ENCODE measurements at places on chromosomes 16 and 17.

DNA sequence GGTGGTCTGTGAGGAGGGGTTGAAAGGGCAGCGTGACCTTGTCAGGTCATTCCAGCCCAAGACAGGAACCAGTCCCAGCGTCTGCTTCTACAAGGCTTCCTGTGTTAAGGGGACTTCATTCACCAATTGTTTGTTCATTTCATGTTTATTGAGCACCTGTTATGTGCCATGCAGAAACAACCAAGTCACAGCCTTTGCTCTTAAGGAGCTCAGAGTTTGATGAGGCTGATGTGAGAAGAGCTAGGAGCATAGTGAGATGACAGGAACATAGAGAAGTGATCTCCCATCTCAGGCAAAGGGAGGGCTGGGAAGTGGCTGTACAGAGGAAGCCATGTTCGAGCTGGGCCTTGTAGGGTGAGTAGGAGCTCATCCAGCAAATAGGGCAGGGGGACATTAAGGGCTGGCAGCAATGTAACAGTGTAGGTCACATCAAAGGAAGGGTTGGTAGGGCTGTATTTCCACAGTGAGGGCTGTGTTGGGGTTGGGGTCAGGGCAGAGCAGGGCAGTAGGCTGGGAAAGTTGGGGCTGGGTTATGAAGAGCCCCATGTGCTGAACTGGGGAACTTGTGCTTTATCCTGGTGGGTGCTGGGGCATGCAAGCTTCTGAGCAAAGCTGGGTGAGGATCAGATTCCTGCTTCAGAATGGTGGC lies 79.8 kb downstream of the ARHGAP23 start:
- no peak for DNase-seq

- no peak for DNase-seq
Observed at GRCh38 chr17:7186241-7186640, 7.1 kb upstream of the ASGR1 start.

DNA sequence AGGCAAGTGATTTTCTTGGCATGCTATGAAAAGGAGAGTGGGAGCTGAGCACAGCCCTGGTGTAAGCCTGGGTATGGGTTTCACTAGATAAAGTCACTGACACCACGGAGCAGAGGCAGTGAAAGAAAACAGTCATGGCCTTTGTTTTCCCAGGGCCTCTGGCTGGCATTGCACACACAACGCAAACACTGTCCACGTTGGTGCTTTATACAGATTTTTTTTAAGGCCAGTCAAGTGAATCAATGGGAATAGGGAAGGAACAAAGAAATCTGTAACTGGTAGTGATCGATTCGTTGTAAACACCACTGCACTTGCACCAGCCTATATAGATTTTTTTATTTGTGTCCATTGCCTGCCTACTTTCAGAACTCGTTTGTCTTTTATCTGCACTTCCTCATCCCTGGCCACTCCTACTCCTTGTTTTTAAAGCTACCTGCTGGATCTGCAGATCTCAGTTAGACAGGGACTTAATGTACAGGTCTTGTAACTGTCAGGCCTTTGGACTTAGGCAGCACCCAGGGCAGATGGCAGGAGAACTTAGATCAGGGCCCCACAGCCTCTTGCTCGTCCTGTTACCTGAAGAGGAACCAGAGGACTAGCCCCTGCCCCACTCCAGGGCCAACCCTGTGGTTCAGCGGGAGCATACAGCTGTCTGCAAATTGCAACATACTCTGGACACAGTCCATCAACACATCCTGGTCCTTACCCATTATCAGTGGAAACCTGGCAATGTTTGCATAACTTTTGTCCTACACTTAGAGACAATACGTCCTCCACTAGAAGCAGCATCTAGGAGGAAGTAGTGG lies 10.6 kb upstream of the TMIGD1 start:
- no peak for DNase-seq

GRCh38 chr16:50393416-50393815 lies 24.6 kb upstream of the BRD7 start:
- DNase-seq, result no peak

- peak; percentile 30 for DNase-seq
Observed at GRCh38 chr17:63772801-63773271, 561 bp downstream of the CCDC47 start.

GRCh38 chr17:3915581-3915994 lies 677 bp downstream of the P2RX1 start:
- DNase-seq, result no peak

DNA sequence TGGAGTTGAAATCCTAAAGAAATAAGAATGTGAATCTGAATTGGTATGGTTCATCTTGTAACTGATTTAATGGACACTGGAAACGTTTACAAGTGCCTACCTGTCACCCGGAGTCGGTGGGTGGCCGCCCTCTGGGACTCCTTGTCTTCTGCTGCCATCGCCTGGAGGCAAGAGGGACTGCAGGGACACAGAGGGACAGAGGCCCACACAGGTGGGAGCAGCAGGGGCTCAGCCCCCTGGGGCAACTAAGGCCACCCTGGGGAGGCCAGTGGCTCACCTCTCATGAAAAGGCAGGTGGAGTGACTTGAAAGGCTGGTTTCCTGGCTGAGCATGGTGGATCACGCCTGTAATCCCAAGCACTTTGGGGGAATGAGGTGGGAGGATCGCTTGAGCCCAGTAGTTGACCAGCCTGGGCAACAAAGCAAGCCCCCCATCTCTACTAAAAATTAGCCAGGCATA lies 23.2 kb downstream of the TMEM92 start:
- DNase-seq, result peak; percentile 73

- no peak for DNase-seq
Observed at GRCh38 chr17:18039535-18040260, 490 bp downstream of the GID4 start.

DNA sequence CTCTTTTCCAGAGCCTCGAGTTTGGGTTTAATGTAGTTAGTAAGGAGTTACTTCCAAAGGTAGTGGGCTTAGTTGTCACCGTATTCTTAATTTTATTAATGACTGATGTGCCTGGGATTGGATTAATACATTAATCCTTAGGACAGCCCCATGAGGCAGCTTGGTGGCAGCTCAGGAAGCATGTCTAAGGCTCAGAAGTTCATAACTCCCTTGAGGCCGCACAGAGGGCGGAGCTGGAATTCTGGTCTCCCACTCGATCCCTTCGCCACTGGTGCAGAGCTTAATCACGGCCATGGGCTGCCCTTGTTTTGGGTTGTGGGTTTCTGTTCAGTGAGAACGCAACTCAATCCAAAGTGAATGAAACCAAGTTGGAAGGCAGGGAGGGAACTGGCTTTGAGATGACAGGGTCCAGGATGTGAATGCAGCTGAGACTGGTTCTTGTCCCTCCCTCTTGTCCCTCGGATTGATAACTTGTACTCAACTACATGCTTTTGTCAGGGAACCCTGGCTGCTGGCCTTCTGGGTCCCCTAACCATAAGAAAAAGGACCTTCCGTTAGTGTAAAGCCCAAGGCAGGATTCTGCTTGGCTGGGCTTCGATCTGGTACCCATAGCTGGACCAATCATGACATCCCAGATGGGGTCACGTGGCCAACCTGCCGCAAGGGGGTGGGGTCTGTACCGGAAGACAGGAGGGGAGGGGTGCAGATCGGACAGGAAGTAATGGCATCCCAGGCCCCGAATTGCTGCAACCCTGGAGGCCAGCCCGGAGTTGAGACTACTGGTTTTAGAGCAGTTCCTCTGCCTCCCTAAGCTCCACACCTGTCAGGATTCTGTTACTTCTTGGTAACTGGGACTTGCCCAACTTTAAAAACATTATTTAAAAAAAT lies 45.4 kb downstream of the SNX20 start:
- no peak for DNase-seq

GRCh38 chr16:65283181-65283651 lies 161.4 kb upstream of the CDH11 start:
- DNase-seq, result no peak

GRCh38 chr16:30838876-30839471 lies 52.0 kb upstream of the ZNF629 start:
- no peak for DNase-seq

DNA sequence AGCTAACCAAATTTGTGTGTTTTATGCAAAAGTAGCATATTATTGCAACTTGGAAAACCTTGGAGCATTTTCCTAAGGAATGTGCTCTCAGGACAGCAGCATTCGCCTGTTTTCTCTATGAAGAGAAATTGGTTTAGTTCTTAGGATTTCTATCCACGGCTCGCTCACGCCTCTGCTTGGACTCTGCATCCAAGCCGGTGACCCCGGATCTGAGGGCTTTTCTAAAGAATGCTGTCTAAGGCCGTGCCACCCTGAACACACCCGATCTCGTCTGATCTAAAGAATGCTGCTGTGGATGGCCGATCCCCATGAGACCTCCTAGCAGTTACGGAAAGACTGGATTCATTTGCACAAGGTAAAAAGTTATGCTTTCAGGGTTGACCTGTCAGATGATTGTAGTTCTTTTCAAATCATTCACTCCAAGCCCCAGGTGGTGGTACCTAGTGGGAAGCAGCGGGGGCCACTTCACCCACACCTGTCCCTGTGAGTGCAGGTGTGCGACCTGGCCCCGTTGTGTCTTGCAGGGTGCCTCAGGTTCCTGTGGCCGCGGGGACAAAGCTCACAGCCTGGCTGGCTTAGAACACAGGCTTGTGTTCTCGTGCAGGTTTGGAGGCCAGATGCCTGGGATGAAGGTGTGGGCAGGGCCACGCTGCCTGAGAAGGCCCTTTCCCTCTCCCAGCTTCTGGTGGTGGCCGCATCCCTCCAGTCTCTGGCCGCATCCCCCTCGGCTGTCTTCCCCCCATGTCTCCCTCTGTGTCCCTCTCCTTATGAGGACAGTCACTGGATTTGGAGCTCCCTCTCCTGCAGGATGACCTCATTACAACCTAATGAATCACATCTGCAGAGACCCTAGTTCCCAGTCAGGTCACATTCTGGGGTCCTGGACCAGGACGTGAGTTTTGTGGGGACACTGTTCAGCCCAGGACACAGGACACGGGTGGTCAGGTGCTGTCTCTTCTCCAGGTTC lies 71.1 kb downstream of the BANP start:
- DNase-seq, result no peak

GRCh38 chr17:19003543-19004420 lies 782 bp downstream of the FAM83G start:
- peak; percentile 22 for DNase-seq

GRCh38 chr16:3781421-3781820 lies 64.1 kb upstream of the TRAP1 start:
- DNase-seq, result no peak

- peak; percentile 78 for DNase-seq
Observed at GRCh38 chr16:67284699-67285646, 5.6 kb downstream of the PLEKHG4 start.

DNA sequence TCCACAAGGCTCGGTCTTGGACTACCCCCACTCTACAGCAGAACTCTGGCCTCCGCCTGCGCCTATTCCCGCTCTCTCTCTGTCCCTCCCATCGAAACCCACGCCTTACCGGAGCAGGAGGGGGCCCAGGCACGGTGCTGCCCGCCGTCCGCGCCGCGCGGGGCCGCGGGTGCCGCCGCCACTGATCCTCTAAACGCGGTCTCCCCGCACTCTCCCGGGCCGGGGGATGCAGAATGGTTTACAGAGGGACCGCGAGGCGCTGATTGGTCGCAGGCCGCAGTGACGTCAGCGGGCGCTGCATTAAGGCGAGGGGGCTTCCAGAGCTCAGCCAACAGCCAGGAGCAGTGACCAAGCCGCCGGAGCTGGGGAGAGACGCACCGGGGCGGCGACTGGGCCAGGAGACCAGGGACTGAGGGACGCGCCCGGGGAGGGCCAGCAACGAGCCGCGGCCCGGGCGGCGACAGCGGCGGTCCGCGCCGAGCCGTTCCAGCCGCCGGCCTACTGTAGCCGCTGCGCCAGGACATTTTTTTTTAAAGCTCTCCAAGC lies 747 bp upstream of the LHX1 start:
- peak; percentile 94 for DNase-seq

DNA sequence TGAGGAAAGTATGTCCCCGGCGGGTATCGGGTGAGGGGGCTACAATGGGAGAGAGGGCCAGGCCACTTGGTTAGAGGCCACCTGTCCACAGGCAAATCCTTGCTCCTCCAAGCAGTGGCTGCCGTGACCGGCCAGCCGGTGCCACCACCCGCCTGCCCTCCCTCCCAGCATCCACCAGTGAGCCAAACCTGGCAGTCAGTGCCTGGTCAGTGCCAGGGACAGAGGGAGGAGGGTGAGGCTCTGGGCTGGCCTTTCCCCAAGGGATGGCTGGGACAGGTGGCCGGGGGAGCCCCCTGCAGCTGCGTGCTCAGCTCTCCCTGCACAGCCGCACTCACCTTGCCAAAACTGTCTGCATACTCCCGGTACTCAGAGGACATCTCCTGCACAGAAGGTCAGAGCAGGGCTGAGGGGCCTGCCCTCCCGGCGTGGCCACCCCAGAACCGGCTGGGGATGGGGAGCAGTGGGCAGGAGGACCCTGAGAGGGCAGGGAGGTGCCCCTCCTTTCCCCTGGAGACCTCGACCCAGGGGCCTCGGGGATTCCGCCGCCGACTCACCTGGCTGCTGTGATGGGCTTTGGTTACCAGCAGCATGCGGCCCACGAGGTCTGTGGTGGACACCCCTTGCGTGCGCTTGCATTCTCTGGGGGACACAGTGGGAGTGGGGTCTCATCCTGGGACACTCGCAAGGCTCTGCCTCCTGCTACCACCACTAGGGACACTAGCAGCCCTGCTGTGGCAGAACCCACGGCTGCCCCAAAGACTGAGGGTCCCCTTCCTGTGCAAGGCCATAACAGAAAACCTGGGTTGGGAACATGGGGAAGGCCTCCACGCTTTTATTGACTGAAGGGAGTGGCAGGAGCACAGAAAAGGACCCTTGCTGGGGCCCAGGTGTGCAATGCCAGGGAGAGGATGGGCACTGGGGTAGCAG lies 3.7 kb downstream of the PCYT2 start:
- DNase-seq, result peak; percentile 84

- DNase-seq, result no peak
Observed at GRCh38 chr17:37848690-37849616, 75.3 kb upstream of the TBC1D3K start.
